ENCODE measurements at places on chromosomes 5 and 9.

GRCh38 chr5:52443187-52443586 lies 344.5 kb upstream of the ITGA1 start:
- DNase-seq, result no peak

DNA sequence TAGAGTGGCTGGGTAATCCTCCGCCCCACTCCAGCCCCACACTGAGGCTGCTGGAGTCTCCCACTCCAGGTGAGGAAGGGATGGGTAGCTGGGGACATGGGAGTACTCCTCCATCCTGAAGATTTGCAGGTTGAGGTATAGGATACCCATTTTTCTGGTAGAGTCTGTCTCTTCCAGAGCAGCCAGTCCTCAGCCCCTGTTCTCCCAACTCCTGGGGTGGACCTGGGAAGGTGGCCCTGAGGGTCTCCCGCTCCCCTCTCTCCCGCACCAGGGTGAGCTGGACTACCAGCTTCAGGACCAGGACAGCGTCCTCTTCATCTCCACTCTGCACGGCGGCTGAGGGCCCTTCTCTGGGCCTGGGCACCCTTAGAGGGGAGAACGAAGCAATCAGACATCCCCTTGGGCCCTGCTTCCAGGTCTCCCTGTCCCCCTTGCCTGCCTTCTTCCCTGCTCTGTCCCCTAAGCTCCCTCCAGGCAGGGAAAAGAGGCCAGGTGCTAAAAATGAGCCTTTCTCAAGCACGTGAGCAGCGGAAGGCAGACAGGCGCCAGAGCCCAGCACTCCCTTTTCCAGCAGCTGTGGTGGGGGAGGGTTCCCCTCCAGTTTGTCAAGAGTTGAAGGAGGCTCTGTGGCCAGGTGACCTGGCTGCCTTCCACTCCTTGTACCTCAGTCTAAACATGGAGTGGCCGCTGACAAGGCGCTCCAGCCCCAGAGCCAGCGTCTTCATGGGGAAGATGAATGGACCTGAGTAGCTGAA lies 18.4 kb downstream of the URM1 start:
- DNase-seq, result no peak

DNA sequence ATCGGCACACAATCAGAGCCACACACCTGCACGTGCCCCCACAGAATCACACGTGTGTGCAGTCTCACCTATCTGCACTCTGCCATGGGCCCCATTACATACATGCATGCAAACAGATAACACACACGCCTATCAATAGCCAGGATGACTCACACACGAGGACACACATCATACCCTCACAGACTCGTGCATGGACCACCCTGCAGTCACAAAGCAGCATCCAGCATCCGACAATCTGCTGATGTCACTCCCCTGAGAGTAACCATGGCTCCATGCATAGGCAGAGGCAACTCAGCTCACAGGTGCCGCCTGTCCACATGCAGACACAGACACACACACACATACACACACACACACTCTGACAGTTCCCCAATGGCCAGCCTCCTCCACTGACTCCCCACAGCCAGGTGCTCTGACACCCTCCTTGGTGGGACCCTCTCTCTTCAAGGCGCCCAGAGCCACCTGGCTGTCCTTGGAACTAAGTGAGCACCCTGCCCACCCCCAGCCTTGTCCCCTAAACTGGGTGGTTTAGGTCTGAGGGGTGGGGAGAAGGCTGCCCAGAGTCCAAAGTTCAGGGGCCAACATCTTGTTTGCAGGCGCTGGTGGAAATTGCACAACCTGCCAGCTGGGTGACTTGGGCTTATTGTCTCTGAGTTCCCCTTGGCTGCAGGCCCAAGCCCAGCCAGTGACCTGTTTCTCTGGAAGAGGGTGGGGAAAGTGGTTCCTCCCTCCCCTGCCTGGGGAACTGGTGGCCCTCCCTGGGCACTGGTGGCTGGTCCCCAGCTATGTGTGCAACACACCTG lies 34.6 kb upstream of the NEK6 start:
- DNase-seq, result peak; percentile 66

- no peak for DNase-seq
Observed at GRCh38 chr5:179378441-179379271, 33.4 kb upstream of the ADAMTS2 start.

GRCh38 chr5:10633271-10634049 lies 69.6 kb downstream of the ANKRD33B start:
- DNase-seq, result peak; percentile 39

- no peak for DNase-seq
Observed at GRCh38 chr5:55629815-55630214, 82.3 kb downstream of the SLC38A9 start.

DNA sequence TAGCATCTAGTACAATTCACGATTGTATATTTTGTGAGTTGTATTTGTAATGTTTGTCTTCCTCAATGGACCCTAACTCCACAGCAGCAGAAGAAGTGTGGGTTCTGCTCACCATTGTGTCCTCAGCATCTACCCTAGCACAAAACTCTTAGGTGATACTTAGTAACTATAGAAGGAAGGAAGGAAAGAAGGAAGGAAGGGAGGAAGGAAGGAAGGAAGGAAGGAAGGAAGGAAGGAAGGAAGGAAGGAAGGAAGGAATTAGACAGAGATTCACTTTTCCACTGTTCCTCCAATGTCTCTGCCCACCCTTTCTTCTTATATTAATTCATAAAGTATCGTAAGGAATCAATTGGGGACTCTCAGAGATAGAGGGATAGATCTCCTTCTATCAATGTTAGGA lies 288.2 kb downstream of the NFIB start:
- DNase-seq, result no peak

DNA sequence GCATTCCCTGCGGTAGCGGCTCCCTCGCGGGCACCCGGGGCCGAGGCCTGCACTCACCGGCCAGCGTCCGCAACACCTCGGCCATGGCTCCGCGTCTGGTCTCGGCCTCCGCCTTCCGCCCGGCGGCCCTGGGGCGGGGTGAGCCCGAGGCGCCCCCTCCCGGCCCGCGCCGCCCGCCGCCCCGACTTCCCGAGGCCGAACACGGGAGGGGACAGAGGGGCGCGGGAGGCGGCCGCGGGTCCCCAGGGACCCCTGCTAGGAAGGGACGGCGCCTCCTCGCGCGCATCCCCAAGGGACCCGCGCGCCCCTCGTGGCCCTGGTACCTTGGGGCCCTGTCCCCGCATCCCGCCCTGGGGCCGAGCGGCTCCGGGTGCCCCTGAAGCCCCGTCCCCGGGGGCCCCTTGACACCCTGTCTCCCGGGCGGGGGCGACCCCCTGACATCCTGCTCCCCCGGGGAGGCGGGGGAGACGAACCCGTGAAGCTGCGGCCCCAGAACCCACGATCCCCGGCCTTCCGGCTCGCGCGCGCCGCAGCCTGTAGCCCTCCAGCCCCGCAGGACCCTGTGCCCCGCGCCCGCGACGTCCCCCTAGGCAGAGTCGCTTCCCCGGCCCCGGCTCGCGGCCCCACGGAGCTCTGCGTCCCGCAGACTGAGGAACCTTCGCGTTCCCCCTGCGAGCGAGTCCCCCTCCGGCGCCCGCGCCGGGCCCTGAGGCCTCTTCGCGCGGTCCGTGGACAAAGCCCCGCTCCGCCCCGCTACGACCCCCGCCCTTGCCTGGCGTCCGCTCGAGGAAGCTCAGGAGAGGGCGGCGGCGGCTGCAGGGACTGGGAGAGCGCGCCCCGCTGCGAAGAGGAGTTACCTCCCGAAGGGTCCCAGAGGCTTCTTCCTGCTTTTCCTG lies at the start of gene ABO:
Gene ABO (minus strand): TSS at position 97 of the 896 bp plus-strand sequence.
- no peak for DNase-seq

- no peak for DNase-seq
Observed at GRCh38 chr5:135379046-135379654, 19.9 kb downstream of the MACROH2A1 start.

- DNase-seq, result no peak
Observed at GRCh38 chr5:126355940-126356339, 67.3 kb upstream of the GRAMD2B start.

DNA sequence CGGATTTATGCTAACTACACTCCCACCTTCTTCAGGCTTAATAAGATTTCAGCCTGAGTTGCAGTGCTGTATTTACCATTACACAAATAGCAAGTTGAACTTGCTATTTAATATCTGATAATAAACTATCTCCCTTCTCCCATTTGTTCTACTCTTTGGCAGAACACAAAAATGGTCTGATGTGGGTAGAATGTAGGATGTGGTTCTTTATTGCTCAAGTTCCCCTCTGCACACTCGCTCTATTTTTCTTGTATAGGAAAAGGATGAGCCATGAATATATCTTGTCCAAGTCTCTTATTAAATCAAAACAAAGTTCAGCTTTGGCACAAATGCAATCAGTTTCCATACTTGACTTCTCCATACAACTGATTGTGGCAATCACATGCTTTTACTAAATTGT lies 37.2 kb upstream of the KIF2A start:
- no peak for DNase-seq

GRCh38 chr9:114304416-114305188 lies 18.3 kb upstream of the ORM1 start:
- no peak for DNase-seq

DNA sequence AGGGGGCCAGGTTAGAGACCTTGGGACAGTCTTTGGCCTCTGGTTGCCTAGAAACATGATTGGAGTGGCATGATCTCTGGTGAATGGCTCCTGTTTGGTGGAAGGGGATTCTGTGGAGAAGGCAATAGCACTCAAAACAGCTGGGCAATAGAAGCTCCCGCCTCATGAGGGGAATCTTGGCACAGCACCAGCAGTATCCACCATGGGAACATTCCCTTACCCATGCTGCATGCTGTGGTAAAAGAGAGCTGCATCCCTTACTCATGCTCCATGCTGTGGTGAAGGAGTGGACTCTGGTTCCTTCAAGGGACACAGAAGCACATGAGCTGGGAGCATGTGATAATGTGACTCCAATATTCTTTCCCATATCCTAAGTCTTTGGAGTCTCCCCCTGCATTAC lies 160.6 kb downstream of the PJA2 start:
- no peak for DNase-seq

- no peak for DNase-seq
Observed at GRCh38 chr9:85292261-85292660, 449.5 kb downstream of the AGTPBP1 start.

GRCh38 chr9:124454791-124455443 lies 4.7 kb downstream of the ADGRD2 start:
- no peak for DNase-seq

GRCh38 chr5:148791696-148792095 lies 34.7 kb upstream of the ADRB2 start:
- no peak for DNase-seq

DNA sequence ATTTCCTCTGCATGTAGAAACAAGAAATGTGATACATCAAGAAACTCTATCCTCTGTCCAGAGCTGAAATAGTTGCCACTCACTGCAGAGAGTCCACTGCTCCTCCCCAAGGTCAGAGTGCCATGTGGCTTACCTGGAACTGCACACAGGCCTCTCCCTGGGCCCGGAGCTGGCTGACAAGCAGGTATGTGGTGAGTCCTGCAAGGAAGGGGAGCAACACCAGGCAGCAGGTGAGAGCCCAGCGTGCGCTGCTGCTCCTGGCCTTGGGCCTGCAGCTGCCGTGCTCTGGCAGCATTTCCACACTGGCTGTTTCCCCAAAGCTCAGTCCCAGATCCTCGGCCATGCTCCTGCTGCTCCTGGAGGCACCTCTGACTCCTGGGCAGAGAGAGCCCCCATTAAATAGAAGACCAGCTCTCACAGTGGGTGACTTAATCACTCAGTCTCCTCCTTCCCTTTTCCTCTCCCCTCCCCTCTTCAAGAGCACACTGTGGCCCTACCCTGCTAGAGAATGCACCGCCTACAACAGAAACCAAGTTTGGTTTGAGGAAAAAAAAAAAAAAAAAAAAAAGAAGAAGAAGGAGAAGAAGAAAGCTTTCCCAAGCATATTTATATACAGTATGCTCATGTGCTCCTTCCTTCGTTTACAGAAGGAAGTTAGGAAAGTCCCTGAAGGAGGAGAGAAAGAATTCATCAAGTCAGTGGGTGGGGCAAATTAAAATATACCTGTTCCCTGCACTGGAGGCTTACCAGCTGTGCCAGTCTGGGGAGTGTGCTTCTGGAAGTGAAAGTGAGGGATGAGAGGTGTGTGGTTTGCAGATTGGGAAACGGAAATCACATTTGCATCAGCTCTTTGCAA lies at the start of gene TNFSF15:
Gene TNFSF15 (minus strand): TSS at position 370 of the 856 bp plus-strand sequence. CDS start 27 bp downstream, at position 343.
- peak; percentile 5 for DNase-seq

GRCh38 chr5:86896916-86897315 lies 279.2 kb downstream of the COX7C start:
- no peak for DNase-seq

- DNase-seq, result no peak
Observed at GRCh38 chr5:7157083-7157482, 238.9 kb upstream of the ADCY2 start.

DNA sequence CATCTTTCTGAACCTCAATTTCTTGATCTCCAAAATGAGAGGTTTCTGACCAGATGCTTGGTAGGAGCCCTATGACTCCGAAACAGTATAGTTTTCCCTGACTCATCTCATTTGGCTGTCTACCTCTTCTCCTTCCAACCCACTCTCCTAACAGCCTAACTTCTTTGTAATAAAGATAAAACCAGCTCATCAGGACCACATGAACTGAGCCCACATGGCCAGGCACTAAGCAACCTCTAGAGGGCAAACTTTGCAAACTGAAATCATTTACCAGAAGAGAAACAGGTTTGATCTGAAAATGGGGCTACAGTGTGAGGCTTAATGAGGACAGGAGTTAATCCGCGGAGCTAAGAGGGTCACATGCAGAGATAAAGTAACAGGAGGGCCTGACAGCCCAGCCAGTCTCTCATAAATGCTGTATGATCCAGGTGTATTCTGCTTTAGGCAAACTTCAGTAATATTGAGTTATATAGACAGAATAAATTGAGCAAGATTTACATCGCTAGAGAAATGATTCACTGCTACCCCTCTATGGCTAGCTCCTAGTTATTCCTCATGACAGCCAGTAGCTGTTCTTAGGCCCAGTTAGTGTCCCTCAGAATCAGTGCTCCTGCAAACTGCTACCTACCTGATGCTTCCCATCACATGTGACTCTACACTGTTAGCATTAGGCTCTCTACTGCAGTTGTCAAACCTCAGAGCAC lies 64.6 kb downstream of the ABCA1 start:
- peak; percentile 70 for DNase-seq

GRCh38 chr5:111411301-111411700 lies 101.0 kb downstream of the STARD4 start:
- DNase-seq, result no peak

- DNase-seq, result no peak
Observed at GRCh38 chr9:113879318-113879717, 3.2 kb downstream of the ZNF618 start.

DNA sequence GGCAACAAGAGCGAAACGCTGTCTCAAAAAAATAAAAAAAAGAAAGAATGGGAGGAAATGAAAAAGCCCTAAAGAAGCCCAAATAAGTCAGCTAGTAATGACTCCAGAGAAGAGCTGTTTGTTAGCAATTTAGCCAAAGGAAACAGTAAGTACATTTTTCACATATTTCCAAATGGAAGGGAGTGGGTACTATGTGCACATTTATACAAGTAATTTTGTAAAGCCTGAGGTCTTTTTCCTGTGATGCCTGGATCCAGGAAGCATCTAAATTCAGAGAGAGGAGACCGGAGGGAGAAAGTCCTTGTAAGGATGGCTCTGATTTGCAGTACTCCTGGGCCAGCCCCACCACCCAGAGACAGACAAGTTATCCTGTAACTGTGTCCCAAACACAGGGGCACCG lies 14.7 kb downstream of the FBP1 start:
- DNase-seq, result no peak

GRCh38 chr5:109705596-109705995 lies 15.9 kb downstream of the MAN2A1 start:
- no peak for DNase-seq

GRCh38 chr5:71955723-71956122 lies 151.6 kb upstream of the MAP1B start:
- DNase-seq, result no peak
